ENCODE measurements at places on chromosomes 1 and 21.

- no peak for DNase-seq
Measured at GRCh38 chr21:44617071-44617501, 5.2 kb downstream of the KRTAP10-8 start.

DNA sequence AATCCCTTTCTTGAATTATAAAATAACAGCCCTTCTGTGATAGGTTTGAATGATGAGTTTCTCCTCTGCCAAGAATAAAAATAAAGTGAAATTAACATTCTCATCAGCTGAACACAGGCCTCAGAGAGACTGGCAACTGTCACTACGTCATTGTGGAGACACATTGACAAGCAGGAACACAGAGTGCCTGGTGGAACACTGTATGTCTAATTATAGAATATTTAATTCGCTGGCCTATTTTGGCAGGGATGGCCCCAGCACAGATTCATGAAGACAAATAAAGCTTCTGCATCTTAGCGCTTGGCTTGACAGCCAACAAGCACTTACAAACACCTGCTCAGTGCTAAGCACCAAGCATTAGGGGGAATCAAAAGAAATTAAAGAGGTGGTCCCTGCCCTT, 52.0 kb upstream of the SMYD2 start:
- DNase-seq, result no peak

DNA sequence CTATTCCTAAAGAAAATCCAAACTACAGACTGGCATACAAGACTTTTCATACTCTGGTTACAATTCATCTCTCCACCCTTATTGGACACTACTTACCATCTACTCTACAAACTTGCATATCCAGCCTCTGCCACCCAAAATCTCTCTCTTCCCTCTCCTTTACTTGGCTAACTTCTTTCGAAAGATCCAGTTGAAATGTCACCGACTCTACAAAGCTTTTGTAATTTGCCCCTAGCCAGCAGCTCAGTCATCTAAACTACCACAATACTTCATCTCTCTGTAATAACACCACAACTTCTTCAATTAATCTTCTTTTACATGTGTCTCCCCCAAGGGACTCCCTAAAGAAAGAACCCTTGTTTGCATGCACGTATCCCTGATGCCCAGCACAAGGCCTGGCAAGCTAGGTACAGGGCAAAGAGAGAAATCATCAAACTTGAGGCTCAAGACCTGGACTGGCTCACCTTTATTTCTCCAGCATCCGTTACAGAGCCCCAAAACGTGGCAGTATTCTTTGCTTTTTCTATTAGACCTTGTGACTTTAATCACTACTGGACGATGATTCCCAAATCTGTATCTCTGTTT, 2.7 kb downstream of the ZBTB21 start:
- no peak for DNase-seq

DNA sequence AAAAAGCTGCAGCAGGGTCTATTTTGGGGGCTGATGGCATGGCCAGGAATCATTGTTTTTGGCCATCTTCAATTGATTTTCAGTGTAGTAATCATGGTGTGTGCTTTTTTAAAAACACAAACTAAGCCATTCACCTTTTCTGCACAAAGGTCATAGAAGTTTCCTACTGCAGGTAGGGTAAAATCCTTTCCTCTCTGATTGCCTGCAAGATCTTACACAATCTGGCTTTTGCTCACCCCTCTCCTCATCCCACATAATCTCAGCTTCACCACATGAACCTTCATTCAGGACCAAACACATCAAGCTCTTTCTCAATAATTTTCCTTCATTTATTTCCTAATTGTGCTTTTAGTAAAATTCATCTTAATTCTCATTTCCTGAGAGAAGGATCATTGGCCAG, 38.3 kb upstream of the GBP5 start:
- DNase-seq, result no peak

DNA sequence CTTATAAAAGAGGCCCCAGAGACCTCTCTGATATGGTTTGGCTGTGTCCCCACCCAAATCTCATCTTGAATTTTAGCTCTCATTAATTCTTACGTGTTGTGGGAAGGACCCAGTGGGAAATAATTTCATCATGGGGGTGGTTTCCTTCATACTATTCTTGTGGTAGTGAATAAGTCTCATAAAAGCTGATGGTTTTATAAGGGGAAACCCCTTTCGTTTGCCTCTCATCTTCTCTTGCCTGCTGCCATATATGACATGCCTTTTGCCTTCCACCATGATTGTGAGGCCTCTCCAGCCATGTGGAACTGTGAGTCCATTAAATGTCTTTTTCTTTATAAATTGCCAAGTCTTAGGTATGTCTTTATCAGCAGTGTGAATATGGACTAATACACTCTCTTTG, 22.5 kb upstream of the NEK7 start:
- DNase-seq, result no peak

DNA sequence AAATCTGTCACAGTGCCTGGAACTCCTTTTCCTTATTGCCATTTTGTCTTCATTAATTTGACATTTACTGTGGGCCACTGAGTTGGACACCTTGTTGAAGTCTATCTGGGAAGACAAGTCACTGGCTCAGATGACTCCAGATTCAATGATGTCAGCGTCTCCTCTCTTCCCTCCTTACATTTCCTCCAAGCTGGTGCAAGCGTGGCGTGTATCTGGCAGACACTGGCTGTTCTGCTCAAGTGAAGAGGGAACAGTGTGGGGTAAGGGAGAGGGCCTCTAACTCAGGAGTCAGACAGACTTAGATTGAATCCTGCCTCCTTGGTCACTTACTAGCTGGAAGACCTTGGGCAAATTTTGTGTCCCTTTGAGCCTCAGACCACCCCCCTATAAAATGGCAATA, 8.7 kb upstream of the ZNF691 start:
- no peak for DNase-seq

DNA sequence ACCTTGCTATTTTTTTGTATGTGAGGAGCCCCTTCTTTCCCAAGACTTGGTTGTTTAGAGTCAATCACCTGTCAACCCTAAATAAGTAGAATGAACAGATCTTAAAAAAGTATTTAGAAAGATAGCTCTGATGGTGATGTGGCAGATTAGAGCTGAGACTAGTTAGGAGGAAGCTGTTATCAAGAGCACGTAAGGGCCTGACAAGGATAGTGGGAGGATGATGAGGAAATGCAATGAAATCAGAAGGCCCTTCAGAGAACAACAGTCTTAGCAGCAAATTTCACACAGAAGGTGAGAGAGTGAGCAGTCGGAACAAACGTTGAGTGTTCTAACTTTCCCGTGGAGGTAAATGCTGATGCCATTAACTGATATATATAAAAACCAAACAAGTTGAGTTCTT, 15.9 kb upstream of the S1PR1 start:
- DNase-seq, result no peak

DNA sequence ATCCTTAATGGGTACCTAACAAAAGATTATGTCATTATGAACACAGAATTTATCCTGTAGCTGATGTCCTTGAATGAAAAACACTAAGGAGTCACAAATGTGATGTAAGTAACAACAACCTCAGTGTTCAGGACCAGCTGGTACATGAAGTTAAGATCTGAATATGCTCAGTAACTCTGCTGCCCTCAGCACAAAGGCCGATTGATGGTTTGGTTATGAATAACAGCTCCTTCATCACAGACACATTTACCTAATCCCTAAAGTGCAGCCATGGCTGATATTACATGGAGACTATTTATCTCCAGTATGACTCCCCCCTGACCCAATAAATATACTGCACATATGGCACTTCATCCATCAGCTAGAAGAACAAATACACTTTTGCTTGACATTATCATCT, 75.2 kb downstream of the PLPPR5 start:
- DNase-seq, result no peak

- no peak for DNase-seq
Measured at GRCh38 chr1:205300149-205300548, 21.4 kb downstream of the NUAK2 start.

GRCh38 chr1:162562470-162562828, 927 bp downstream of the UAP1 start:
- no peak for DNase-seq

DNA sequence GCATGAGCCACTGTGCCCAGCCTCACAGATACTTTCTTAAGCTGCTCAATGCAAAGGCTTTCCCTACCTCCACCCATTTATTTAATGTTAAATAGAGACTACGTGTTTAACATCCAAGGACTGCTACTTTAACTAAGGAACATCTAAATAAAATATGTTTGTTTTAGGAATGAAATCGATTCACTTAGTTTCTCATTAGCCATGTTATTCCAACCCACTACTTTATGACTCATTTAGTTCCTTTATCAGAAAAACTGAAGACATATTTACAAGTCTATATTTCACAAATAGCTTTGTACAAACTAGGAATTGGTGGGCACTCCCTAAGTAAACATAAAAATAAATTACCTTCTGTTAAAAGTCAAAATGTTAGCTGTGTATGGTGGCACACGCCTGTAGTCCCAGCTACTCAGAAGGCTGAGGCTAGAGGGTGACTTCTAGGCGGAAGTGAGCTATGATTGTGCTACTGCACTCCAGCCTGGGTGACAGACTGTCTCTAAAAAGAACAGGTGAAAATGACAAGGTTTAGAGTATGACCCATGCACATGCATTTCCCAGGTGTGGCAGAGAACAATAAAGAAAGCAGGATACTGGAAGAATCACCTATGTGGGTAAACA, 39.9 kb upstream of the AK4 start:
- DNase-seq, result no peak

Data from astrocyte of the cerebellum (primary cell).